Testis (tissue), 5 donors: ENCODE measurements at places on chromosomes 2 and 18. TPM values are rescaled to one million over a fixed set of nuclear protein-coding genes. Genes with fewer than 3 reads are reported as not detected.

DNA sequence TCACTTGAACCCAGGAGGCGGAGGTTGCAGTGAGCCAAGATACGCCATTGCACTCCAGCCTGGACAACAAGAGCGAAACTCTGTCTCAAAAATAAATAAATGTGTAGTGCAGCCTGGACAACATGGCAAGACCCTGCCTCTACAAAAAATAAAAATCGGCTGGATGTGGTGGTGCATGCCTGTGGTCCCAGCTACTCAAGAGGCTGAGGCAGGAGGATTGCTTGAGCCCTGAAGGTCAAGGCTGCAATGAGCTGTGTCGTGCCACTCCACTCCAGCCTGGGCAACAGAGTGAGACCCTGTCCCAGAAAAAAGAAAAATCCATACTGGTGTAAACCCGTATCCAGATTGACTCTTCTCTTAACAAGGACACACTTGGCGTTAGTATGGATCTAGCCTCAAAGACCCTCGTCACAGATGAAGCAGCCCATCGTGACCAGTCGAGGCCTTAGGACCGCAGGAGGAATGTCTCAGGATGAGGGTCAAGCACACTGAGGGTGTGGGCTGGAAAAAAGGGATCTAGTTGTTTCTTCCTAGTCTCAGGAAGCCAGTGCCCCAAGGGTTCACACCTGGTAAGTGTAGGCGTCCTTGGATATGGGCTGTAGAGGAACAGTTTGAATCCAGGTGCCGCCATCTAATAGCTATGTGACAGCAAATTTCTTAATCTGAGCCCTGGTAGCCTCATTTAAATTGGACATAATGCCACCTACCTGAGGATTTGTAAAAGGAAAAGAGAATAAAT is 4.0 kb upstream of the GPBAR1 start:
- DNase-seq: no peak

- no peak for DNase-seq
These were observed 39.7 kb upstream of the MAP4K4 start for GRCh38 chr2:101657787-101658186.

The KIF5C gene
- total RNA-seq: 146 TPM

- no peak for DNase-seq
These were observed 1.4 kb downstream of the CYS1 start for GRCh38 chr2:10078704-10079265.

The PIEZO2 gene
- 2.3 TPM for total RNA-seq

- no peak for DNase-seq
These were observed 861.1 kb downstream of the CPS1 start for GRCh38 chr2:211417544-211417943.

The UGT1A5 gene
- total RNA-seq: not detected

DNA sequence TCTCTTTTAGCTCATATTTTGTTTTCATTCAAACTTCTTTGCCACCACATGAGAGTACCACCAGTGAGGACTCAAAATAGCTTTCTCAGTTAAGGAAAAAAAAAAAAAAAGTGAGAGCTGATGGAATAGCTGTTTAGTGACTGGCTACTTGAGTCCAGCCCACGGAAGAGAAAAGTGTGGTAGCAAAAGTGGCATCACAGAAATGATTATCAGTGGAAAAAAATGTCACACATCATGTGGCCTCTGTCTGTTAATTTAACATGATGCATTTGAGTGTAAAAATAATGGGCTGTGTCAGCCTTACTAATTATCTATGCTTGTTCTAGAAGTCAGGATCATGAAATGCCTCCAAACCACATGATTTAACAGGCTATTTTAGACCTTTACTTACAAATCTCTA is 132.5 kb downstream of the UBE2E3 start:
- DNase-seq: no peak

GRCh38 chr2:65215946-65216345 is 11.7 kb upstream of the ACTR2 start:
- DNase-seq: no peak

The TSPYL6 gene
- total RNA-seq: 38.3 TPM

The LHCGR gene
- total RNA-seq: 7.5 TPM

GRCh38 chr2:45983213-45983612 is 314.0 kb upstream of the EPAS1 start:
- DNase-seq: no peak
